ENCODE measurements at places on chromosomes 13 and 19.

DNA sequence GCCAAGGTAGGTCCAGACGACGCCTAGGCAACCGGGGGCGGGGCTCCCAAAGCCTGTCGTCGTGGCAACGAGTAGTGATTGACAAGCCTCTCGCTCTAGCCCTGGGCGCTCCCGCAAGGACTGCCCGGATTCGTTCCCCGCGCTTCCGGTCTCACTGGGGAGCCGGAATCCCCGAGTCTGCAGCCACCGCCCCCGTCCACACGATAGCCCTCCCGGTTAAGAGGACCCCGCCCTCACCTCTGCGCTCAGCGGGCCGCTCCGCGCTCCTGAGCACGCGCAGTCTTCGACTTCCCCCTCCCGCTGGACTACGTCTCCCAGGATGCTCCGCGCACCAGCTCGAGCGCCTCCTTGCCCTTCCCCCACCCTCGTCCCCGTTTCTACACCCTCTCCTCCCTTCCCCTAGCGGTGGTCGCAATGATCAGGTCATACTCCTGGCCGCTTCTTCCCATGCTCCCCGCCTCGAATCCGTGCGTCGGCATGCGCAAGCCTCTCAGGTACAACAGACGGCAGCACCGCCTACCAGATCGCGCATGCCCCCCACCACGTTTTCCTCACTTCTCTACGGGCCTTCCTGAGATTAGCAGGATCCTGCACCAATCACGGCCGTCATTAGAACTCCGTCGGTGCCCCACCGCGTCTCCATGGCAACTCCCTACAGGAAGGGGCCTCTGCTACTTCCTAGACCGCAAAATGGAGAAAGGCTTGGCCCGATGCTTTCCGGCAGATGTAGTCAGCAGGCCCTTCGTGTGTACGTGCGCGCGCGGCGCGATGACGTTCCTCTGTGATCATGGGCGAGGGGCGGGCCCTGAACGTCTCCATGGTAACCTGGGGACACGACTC lies at the start of gene MZF1:
Gene MZF1 (minus strand): TSS at position 518 of the 840 bp plus-strand sequence. CDS start 1,946 bp downstream, outside the sequence.
- peak; percentile 100 for DNase-seq

GRCh38 chr13:28318496-28318895 lies 176.4 kb downstream of the FLT1 start:
- no peak for DNase-seq

DNA sequence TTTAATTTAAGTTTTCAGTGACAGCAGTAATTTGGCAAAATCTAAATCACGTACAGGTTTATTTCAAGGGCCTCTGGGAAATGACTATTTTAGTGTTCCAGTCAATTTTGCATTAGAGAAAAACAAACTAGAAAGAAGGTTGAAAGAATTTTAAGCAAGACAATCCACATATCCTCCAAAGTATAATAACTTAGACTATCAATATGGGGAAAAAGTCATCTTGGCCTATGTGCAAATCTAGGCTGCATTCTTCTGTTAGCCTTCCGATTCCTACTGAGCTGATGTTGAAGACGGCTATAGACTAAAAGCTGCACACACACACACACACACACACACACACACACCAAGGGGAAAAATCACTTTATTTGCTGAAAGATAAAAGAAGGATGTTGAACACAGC lies 81.3 kb downstream of the SLITRK6 start:
- DNase-seq, result no peak

DNA sequence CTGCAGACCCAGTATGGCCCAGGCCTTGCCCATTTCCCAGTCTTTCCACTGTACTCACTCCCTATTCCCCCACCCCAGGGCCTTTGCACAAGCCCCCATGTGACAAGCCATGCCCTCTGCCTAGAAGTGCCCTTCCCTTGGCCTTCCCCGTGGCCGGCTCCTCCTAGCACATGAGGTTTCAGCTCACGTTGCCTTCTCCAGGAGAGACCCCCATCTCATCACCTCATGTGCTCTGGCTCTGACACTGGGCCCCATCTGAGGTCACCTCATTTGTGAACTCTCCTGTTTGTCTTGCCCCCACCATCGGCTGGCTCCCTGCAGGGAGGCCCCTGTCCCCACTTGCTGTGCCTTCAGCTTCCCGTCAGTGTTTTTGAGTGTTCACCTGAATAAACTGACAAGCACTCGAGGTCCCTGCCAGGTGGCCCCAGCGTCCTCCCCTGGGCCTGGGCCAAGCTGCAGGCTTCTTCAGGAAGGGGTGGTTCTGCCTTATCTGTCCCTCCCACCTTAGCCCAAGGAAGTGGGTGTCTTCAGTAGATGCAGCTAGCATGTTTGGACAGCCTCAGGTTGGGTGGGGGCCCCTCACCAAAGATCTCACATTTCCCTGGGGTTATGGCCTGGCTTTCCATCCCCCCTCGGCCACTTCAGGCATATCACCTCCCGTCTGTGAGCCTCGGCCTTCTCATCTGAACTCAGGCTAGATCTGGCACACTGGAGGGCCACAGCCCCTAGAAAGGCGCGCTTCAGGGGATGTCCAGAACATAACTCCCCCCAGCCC lies 3.8 kb upstream of the SLC25A42 start:
- no peak for DNase-seq

- DNase-seq, result peak; percentile 63
Observed at GRCh38 chr13:113065406-113066141, 40.0 kb upstream of the F7 start.

DNA sequence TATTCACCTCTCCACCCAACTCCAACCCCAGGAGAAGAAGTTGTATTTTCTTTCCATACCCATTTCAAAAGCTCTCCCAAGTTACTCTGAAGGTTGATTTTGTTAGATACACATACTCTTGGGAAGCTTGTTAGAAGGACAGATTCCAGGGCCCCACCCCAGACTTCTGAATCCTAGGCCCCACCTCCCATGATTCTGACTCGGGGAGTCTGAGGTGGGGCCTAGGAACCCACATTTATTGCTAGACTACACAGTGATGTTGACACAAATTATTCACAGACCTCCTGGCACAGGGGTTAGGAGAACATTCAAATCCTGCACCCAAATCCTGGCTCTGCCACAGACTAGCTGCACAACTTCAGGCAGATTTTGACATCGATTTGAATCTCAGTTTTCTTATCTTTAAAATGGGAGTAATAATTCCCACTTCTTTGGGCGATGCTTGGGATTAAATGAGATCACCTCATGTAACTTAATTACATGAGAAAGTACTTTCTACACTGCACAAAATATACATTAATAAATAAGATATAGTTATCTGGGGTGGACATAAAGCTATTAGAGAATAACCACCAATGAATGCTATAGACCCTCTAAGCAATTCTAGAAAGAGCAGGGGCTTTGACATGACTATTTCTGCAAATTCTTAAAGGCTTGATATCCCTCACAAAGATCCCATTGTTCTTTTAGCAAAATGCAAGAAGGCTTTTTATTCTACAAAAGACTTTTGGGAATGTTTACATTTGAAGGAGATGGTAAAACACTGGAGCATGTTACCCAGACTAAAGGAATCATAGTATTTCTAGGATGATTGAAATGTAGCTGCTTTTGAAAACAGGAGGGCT lies 18.0 kb downstream of the MBNL2 start:
- DNase-seq, result no peak

Measured in fibroblast of mammary gland (primary cell).